ENCODE measurements at places on chromosomes 1 and 21.

- peak; percentile 27 for DNase-seq
These were observed 44.7 kb upstream of the VAV3 start for GRCh38 chr1:108009603-108010195.

GRCh38 chr1:201982082-201982622 lies 296 bp upstream of the RNPEP start:
- DNase-seq = no peak

DNA sequence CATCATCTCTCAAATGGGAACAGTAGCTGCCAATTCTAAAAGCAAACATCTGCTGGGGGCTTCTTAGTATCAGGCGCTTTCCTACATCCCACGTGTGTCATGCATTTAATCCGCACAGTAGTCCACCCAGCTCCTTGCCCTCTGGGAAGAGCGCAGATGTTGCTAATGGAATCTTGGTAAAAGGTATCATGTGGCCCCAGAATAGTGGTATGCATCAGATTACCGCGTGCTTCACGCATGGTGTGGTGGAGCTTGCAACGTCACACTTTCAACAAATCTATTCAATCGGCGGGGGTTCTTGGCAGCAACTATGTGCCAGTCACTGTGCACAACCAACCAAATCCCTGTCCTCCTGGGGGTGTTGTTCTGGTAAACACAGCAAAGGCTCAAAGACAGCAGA lies 141.0 kb downstream of the HIVEP3 start:
- DNase-seq = no peak

DNA sequence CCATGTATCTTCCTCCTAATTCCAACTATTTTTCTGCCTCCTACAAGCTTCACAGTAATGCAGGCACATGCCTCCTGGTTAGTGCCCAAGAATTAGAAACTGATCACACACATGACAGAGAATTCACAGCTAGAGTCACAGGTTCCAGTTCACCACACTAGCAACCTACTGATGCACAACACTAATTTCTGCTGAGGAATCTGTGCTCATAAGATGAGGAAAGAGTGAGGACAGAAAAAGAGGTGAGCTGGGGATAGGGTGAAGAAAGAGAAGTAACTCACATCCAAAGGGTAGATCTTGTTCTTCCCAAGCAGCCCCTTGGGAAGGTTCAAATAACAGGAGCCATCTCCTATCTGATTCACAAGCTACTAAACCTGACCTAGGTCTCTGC lies 61.3 kb downstream of the PUM1 start:
- DNase-seq = no peak

DNA sequence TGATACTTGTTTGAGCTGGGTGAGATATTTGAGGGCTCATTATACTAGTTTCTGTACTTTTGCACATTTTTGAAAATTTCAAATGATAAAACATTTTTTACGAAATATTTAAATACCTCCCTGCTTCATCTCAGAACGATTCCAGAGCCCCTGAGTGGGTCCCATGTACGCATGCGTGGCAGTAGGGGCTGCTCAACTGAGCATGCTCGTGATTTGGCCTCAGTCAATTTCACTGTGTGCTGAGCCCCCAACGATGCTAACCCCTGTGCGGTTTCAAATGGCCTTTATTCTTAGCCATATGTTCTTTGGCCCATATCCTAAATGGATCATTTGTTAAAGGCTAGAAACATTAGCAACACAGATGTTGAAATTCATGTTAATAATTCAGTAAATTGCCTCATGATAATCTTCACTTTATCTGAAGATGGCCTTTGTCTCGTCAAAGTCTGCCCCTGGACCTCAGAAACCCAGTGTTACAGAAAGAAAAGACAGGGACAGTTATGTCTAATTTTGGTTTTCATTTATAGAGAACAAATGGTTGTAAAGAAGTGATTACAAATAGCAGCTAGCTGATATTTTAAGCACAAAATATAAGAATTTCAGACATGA lies 108.2 kb downstream of the MRPS6 start:
- no peak for DNase-seq
